ENCODE measurements at places on chromosomes 6 and 20.

- DNase-seq = no peak
These were observed 414.0 kb downstream of the MAFB start for GRCh38 chr20:40274912-40275533.

DNA sequence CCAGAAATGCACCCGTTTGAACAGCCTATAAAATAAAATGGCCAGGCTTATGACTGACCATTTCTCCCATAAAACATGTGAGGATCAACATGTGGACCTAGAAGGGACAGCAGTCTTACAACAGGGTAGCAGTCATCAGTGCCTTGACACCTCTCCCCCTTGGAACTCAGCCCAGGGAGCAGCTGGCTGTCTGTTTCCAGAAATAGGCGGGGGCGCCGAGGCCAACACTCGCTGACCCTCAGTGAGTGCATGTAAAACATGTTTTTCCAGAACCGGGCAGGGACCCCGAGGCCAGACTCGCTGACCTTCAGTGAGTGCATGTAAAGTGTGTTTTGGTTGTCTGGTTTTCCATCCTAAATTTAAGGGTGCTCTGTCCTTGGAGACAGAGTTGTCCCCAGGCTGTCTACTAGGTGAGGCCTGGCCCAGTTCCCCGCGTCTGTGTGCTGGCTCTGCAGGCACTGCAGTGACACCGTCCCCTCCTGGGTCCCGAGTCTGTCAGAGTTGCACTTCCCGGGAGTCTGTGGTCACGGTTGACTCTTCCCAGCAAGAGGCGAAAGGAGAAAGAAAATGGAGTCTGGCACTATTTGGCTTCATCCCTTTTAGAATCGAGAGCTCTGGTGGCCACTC is 19.8 kb upstream of the ADRM1 start:
- no peak for DNase-seq

DNA sequence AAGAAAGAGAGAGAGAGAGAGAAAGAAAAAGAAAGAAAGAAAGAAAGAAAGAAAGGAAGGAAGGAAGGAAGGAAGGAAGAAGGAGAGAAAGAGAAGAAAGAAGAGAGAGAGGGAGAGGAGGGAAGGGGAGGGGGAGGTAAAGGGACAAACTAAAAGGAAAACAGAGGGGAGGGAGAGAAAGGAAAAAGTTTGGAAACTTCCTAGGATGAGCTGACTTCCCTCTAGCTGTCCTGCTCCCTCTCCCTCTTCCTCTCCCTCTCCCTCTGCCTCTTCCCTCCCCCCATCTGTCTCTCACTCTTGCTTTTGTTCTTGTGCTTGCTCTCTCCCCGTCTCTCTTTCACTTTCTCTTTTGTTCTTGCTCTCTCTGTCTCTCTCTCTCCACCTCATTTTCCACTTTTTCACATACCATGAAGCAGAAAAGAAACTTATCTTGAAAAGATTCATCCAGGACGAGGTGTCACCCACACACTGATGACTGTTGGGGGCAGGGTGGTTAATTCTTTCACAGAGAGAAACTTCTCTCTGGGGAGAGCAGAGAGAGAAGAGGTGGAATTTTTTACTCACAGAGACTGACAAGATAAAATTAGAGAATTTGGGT is 56.4 kb upstream of the DUSP22 start:
- DNase-seq = peak; percentile 68

GRCh38 chr6:7201444-7201731 is 93.6 kb downstream of the RREB1 start:
- no peak for DNase-seq

- DNase-seq = no peak
These were observed 33.3 kb upstream of the THEMIS start for GRCh38 chr6:127933852-127934840.

GRCh38 chr6:106748547-106749207 is 119.3 kb downstream of the QRSL1 start:
- DNase-seq = no peak

- no peak for DNase-seq
These were observed 28.2 kb downstream of the PDRG1 start for GRCh38 chr20:31923388-31924331.

GRCh38 chr6:52423448-52423847 is 3.3 kb downstream of the EFHC1 start:
- DNase-seq = no peak

GRCh38 chr20:57525328-57526086 is 567 bp upstream of the CTCFL start:
- no peak for DNase-seq

GRCh38 chr20:58228103-58228483 is 360 bp downstream of the ANKRD60 start:
- DNase-seq = no peak

GRCh38 chr6:152206072-152206818 is 398.8 kb downstream of the ESR1 start:
- DNase-seq = no peak

GRCh38 chr6:109978174-109979032 is at the start of gene GPR6:
TSS of gene GPR6 (plus strand) at chr6:109978311. CDS start at chr6:109979113, 802 bp downstream.
- peak; percentile 12 for DNase-seq

DNA sequence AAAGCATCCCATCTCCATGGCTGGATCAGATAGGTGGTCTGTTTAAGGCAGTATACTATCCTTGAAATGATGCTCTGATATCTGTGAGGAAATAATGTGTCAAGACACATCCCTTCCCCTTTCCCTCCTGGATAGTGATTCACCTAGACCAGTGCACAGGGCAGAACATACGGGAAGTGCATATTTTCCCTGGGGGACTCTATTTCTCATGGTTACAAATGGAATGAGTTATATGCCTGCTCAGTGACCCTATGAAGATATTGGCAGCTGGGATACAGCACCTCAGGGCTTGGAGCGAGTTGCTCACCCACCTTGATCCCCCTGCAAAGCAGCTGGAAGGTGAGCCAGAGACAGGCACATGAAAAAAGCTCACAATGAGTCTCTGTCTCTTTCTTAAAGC is 67.5 kb upstream of the PRL start:
- DNase-seq = no peak

GRCh38 chr6:14258695-14259593 is 141.4 kb downstream of the CD83 start:
- DNase-seq = no peak

DNA sequence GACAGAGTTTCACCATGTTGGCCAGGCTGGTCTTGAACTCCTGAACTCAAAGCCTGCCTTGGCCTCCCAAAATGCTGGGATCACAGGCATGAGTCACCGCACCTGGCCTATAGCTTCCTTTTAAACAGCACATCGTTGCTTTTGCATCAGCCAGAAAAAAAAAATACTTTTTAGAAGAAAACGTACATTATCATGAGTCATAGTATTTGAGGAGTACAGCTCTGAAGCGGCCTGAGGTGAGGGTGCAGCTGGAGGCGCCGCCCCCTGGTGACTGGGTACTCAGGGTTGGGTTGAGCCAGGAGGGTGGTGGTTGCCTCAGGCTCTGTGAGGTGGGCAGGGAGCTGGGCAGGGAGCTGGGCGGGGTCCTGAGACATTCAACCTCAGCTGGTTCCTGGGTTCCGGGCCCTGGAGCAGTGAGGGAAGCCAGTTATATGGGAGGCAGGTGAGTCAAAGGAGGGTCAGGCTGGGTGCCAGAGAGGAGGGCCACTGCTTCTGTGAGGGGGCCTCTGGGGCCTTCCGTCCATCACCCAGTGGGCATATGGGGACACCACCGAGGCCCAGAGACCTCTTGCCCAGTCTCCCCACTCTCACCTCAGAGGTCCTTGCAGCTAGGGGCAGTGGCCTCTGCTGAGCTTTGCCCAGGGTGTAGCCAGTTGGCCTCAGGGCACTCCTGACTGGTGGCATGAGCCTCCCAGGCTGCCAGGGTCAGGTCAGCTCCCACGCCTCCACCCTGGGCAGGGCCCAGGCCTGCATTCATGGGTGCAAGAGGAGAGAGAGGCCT is 11.7 kb upstream of the ID1 start:
- DNase-seq = no peak

GRCh38 chr6:169800116-169800667 is 48.8 kb downstream of the ERMARD start:
- no peak for DNase-seq

DNA sequence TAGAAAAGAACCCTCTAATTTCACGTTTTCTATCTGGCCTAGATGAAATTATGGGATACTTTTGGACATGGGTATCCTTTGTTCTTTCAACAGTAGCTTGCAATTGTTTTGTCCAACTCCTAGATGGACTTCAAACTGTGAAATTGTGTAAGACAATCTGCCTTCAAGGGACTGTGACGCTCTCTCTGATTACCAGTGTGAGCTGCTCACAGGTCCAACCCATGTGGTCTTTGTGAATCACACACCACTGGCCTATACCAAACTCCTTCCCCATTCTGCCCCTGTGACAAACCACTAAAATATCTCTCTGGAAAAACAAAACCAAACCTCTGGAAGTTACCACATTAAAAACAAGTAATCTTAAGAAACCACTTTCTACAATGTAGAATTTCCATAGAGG is 59.5 kb downstream of the NINL start:
- no peak for DNase-seq

DNA sequence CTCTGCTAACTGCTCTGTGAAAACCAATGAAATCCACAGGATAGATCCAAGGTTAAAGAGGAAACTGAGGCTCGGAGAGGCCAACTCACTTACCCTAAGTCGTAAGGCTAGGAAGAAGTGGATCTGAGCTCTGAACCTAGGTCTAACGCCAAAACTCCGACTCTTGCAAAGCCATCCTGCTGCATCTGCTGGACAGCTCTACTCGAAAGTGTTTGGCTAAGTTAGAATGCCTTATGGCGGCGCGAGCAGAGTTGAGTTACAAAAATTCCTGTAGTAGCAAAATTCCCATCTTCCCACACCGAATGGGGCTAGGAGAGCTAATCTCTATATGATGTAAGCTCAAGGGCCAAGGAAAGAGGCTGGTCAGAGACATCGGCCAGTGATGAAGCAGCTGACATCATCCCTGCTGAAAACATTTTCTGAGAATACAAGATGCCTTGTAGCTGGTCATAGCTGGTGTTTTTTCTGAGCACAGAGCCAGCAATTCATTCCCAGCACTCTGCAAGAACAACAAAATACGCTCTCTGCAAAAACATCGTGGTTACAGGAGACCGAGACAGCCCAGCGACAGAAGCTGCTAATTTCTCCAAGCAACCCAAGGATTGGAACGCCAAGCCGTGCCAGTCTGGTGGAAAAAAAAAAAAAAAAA is 1.8 kb downstream of the SPATA2 start:
- DNase-seq = no peak

GRCh38 chr6:36035225-36035624 is 7.6 kb downstream of the MAPK14 start:
- no peak for DNase-seq

DNA sequence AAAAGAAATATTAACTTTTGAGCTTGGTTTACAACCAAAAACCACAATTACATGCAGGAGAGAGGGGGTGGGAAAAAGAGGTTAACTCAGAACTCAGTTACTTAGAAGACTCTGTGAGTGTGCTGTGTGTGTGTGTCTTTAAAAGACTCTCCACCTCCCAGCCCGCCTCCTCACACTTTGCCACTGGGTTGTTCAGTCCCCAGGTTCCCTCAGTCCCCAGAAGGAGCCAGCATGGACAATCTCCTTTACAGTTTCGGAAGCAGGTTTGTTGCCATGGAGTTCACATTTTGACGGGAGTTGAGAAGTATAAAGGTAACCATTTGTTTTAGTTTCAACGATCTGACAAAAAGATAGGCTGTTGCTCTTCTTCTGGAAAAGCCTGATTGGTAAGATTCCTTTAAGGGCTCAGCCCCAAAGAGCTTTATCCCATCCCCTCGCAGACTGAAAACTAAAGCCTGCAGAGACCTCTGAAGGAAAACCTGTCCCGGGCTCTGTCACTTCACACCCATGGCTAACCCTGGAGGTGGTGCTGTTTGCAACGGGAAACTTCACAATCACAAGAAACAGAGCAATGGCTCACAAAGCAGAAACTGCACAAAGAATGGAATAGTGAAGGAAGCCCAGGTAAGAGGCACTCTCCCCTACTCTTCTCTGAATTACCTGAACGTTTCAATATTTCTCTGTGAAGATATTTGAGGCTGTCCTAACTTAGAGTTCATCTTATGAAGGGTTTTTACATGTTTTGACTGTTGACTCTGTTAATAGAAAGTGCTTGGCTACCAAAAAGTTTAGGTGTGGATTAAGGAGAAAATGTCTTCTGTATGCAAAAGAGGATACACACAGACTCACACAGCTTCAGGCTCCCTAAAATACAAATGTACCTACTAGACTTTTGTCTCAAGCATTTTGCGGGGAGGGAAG is at the start of gene SPTLC3:
SPTLC3 (plus strand) TSS at position 212 of the 921 bp plus-strand sequence; CDS start at position 508, 296 bp downstream.
- no peak for DNase-seq

DNA sequence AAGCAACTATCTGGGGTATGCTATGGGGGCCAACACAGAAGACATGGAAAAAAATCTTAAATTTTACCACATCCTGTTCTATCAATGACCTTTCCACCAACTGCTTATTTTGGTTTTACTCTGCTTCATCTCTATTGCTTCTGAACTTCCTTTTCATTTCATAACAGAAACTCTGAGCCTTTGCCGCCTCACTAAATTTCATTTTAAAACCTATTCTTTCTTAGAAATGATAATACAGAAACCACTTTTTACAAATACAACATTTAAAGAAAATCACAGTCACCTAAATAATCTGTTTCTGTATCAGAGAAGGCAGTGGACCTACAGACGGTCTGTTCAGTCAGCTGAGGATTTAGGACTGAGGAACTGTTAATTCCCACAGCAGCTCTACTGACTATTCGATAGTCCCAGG is 117.5 kb downstream of the KCNQ5 start:
- no peak for DNase-seq

- DNase-seq = no peak
These were observed 205.3 kb downstream of the NFATC2 start for GRCh38 chr20:51337126-51337805.

DNA sequence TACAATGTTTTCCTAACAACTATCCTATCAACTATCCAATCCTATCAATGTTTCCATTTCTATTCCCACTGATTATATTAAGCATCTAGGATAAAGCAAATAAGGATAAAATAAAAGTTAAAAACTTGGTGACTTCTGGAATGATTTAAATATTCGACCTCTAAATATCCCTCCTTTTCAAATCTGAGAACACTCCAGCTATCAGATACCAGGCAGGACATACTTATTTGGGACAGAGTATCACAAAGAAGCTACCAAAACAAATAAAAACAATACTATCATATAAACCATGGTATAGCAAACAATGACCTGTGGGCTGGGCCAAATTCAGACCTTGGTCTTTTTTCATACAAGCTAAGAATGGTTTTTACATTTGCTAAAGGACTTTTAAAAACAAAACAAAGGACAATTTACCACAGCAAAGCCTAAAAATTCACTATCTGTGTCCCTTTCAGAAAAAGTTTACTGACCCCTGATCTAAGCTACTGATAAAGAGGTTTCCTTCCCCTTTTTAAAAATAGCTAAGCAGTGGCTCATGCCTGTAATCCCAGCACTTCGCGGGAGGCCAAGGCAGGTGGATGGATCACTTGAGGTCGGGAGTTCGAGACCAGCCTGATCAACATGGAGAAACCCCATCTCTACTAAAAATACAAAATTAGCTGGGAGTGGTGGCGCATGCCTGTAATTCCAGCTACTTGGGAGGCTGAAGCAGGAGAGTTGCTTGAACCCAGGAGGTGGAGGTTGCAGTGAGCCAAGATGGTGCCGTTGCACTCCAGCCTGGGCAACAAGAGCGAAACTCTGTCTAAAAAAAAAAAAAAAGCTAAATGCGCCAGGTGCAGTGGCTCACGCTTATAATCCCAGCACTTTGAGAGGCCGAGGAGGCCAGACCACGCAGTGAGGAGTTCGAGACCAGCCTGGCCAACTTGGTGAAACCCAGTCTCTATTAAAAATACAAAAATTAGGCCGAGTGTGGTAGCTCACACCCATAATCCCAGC is 6.0 kb downstream of the NUP153 start:
- DNase-seq = no peak

GRCh38 chr20:16321291-16321690 is 252.0 kb downstream of the KIF16B start:
- no peak for DNase-seq

Data from stimulated activated CD4-positive, alpha-beta T cell treated with anti-CD3 and anti-CD28 coated beads, Interleukin-1b, Interleukin-23, amount 100 ng/mL, for 24 hours (primary cell).